ENCODE measurements at places on chromosomes 6 and 20.

- no peak for DNase-seq
Measured at GRCh38 chr20:51042657-51043247, 19.8 kb upstream of the KCNG1 start.

DNA sequence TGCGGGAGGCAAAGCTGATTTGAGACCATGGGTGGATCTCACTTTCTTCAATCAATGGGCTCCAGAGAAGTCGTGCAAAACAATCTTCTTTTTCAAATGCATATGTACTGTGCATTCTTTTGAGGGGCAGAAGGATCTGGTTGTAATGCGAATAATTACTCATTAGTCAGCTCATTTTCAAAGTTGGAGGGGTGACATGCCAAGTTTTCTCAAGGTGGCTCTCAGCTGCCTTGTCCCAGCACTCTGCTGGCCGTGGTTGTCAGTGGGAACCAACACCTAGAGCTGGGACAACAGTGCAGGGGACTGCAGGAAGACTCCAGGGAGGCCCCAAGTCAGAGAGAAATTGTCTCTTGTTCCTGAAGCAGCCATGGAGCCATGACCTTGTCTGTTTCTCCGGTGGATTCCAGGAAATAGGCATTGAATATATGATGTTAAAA is 25.3 kb downstream of the MYT1 start:
- DNase-seq: no peak

- no peak for DNase-seq
Measured at GRCh38 chr20:62210496-62210855, 9.6 kb downstream of the HRH3 start.

GRCh38 chr20:1434571-1435336 is 31.9 kb downstream of the NSFL1C start:
- peak; percentile 94 for DNase-seq

DNA sequence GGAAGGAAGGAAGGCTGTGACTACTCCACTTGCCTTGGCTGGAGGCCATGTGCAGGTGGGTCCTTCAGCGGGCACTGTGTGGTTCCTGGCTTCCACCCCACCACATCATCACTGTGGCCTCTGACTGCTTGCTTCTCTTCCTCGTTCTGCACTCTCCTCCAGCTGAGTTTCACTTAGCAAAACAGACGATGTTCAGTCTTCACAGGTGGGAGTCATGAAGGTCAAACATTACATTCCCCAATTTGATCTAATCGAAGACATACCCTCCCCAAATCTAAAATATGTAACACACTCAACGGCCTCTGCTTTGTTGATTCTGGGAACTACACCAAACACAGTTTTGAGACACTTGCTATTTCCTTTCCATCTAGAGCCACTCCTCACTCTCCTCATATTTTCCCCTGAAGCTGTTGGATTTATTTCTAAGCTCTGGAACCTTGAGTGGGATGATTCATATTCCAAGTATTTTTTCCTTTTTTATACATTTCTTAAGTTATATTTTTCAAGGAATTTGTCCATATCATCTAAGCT is 132.5 kb upstream of the FOXA2 start:
- DNase-seq: no peak

DNA sequence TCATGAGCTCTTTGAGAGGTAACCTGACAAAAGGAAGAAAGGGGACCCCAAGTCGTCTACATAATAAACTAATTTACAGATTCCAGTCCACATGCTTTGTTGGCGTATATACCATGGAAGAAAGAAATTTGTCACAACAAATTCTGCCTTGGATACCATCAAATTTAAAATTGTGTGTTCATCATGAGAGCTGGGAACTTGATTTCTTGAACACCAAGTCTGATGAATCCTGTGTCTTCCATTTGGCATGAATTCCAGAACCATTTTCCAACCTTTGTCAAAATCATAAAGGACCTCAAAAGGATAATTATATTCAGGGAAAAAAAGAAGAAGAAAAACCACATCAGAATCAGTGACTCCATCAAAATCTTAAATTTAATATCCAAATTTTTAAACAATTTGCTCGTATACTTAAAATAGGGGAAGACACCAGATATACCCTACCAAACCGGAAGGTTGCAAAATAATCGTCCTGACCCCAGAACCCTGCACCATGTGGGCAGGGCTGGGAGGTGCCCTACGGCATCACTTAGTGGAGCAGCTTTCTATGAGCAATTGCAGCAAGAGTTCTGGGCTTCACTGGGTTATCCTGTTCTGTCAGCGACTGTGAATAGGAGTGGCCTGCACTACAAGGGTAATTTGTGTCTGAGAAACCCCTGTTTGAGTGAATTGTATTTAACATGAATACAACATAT is 74.1 kb upstream of the INSM1 start:
- DNase-seq: no peak

GRCh38 chr6:125549202-125549884 is 200.1 kb upstream of the HEY2 start:
- DNase-seq: no peak
